ENCODE measurements at places on chromosomes 3 and 15.

DNA sequence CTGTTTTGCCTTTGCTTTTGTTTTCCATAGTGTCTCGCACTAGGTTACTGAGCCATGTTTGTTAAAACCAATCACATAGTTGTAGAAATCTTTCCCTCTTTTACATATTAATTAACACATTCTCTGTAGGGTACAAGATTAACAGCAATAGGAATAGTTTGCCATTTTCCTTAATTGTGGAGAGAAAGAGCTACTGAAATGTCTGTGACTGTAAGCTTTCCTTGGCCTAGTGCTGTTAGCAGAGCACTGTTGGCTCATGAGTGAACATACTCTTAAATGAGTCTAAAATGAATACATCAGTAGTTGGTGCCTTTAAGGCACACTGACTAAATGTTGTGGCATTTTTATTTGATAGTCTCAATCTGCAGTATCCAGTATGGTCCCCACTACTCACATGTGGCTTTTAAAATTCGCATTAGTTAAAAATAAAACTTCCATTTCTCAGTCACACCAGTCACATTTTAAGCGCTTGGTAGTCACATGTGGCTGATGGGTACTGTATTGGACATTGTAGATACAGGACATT lies 28.2 kb downstream of the CHD2 start:
- no peak for DNase-seq

DNA sequence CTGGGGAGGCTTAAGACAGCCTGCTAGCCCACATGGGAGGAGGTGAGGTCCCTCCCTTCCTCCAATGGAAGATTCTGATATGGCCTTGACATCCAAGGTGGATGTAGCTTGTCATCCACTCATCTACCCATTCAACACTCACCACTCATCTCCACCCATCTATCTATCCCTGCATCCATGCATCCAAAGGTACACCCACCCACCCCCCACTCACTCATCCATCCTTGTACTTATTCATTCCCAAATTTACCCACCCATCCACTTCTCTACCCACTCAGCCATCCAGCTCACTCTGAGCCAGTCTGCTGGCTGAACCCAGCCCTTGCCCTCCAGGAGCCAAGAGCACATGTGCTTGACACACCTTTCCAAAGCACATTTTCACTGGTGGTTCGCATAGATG lies 189.7 kb downstream of the TLE3 start:
- DNase-seq, result no peak

GRCh38 chr15:29021857-29022256 lies 136.1 kb downstream of the APBA2 start:
- no peak for DNase-seq

DNA sequence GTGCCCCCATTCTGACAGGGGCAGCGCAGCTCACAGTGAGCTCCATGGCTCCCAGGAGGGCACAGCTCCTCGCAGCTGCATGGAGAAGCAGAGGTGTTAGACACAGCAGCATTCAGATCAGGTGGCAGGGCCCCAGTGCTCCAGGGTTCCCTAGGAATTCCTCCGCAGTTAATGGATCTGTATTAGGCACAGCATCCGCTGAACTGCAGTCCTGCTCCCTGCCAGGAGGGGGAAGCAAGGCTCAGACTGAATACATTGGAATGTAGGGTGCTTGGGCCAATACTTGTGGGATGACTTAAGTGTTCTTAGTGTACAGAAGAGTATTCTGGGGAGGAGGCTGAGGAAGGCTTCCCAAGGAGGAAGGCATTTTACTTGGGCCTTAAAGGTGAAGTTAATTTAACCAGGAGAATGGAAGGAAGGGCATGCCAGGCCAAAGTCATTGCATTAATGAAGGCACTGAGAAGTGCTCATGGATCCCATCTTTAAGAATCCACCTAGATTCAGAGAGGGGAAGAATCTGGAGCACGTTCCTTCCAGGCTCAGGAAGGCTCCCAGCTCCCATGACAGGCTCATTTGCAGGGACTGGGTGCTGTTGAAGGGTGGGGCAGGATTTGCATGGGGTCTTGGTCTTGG lies 111.6 kb downstream of the RAB11A start:
- DNase-seq, result peak; percentile 41

DNA sequence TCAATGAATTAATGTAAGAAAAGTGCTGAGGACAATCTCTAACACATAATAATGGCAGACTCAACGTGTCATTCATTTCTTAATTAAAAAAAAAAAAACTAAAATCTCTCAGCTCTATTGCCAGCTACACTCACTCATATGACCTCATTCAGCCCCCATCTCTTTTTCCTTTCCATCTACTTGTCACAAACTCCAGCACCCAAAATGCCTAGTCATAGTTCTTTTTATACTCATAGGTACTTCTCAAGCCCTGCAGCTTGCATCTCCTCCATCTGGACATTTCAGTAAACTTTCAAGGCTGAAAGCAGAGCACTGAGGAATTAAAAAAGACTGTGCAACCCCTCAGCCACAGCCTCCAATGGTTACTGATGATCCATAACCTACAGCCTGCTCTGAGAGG lies 109.8 kb downstream of the PLCH1 start:
- no peak for DNase-seq

- no peak for DNase-seq
Measured at GRCh38 chr3:138459619-138460535, 25.5 kb downstream of the ESYT3 start.

DNA sequence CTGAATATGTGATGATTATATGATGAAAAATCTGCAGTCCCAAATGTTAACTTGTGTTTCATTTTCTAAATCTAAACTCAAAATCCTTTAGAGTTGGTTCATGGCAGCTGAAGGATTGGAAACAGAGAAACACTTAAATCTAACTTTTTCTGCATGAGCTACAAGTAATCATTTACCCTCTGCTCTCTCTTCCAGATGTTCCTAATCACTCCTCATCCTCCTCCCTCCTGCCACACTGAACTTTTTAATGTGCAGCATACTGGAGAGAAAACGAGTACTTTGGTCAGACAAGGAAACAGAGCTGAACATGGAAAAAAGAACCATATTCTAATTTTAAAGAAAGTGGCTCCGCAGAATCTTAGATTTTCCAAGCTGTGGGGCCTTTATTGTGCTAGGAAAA lies 321.2 kb upstream of the COL8A1 start:
- no peak for DNase-seq

GRCh38 chr15:47718497-47719437 lies 1.5 kb downstream of the SEMA6D start:
- DNase-seq, result no peak

GRCh38 chr3:53103397-53104296 lies 26.6 kb downstream of the RFT1 start:
- DNase-seq, result peak; percentile 21

- DNase-seq, result no peak
Measured at GRCh38 chr15:61173899-61174689, 55.0 kb downstream of the RORA start.

DNA sequence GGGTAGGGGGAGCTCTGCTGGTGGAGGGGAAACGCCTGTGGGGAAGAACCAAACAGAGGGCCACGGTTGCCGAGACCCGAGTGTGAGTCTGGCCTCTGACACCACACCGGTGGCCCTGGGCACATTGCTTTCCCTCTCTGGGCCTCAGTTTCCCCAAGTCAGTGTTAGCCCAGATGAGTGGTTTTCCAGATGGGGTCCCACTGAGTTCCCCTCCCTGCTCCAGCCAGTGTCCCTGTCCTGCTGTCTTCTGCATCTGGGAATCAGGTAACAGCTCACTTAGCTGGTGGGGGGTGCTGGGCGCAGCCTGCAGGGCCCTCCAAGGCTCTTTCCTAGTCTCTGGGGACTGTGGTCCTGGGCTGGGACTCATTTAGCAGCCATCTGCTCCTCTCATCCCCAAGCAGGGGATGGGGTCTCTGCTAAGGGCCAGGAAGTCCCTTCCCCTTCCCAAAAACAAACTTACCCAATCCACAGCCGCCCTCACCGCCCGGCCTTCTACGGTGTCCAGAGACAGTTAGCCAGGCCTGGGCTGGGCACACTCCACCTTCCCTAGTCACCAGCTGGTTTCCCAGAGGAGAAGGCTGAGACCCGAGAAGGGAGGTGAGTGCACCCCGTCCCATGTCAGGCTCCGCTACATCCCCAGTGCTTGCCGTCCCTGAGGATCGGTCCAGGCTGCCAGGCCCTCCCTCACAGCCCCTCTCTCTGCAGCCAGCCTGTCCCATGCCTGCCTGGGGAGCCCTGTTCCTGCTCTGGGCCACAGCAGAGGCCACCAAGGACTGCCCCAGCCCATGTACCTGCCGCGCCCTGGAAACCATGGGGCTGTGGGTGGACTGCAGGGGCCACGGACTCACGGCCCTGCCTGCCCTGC lies 676 bp downstream of the GP9 start:
- no peak for DNase-seq

- DNase-seq, result no peak
Measured at GRCh38 chr3:95408464-95408862, 1345.6 kb downstream of the NSUN3 start.

DNA sequence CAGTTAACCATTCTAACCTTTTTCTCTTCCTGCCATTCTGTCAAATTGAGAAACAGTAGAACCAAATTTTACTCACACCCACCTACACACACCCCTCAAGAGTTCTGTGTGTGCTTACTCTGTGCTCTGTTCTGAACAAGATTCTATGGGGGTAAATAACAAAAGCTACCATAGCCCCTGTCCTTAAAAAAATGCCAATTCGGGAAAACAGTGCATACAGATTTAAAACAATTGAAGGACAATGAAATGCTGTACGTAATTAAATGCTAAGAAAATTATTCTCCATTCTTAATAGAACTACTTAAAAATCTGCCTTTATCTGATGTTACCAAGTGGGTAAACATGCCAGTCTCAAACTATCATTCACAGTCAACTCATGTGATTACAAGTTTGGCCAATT lies 1107.5 kb downstream of the TUSC7 start:
- no peak for DNase-seq

DNA sequence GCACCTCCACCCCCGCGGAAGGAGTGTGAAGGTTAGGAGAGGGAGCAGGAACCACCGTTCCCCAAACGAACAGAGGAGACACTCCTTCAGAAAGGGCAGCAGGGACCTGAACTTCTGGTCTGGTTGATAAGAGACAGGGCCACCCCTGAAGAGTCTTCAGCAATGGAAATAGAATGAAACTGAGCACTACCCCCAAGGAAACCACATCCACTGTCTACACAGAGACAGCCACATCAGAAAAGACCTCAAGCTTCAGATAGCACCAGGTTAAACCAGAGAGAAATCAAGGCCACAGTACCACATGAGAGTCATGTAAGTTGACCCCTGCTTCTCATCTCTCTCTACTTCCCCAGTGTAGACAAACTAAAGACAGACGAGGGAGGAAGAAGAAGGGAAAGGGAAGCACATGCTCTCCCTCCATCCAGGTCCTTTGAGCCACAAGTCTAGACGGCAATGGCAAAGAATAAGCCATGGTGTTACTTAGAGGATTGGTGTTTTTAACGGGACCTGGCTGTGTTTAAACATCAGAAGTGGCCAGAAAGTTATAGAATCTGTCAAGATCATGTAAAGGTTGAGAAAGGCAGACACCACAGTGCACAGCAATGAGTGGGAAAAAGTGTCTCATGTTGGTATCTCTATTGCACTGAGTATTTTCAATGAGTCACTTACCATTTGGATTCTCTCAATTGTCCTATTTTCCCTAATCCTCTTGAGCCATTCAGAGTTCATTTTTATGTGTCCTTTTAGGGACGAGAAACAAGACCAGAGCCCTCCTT lies 31.4 kb upstream of the CTNNB1 start:
- DNase-seq, result no peak

DNA sequence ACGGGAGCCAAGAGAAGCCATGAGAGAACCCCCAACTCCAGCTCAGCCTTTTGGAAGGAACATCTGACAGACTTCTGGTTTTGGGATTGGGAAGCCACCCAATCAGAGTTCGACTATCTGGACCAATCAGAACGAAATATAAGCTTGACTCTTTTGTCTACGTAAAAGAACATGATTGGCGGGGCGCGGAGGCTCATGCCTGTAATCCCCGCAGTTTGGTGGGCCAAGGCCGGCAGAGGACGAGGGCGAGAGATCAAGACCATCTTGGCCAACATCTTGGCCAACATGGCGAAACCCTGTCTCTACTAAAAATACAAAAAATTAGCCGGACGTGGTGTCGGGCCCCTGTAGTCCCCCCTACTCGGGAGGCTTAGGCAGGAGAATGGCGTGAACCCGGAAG lies 380.3 kb downstream of the TBL1XR1 start:
- no peak for DNase-seq

DNA sequence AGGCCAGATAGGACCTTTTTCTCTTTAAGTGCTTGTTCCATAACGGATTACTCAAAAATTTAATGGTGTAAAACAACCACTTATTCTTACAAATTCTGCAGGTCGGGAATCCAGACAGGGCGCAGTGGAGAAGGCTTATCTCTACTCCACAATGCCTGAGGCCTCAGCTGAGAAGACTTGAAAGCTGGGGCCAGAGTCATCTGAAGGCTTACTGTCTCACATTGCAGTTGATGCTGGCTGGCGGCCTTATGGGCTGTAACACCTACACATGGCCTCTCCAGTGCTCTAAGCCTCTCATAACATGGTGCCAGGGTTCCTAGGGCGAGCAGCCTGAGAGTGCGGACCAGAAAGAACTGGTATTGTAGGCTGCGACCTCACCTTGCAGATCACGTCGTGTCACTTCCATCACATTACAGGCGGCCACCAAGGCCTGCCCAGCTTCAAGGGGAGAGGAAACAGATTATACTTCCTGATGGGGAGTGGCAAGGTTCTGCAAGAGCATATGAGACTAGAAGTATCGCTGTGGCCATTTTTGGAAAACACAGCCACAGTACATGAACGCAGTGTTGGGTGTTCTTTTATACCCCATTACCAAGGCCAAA lies 32.4 kb downstream of the CMTM7 start:
- DNase-seq, result no peak

GRCh38 chr3:51967384-51968169 lies at the start of gene PCBP4:
Gene PCBP4 (minus strand): TSS chr3:51967454. CDS start chr3:51961240, 6,214 bp downstream.
- DNase-seq, result no peak

DNA sequence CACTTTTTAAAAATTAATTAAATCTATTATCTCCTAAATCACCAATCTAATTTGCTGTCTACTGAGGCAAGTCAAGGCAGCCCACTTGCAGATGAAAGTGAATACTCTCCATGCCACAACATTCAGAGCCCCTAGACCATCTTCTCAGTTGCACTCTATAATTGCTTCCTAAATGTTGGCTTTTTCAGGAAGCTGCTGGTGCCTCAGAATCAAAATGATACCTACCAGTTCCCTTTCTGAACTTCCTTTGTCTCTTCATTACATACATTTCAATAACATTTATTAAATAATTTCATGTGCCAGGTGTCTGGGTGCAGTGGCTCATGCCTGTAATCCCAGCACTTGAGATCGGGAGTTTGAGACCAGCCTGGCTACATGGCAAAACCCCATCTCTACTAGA lies 124.1 kb downstream of the SERPINI1 start:
- DNase-seq, result peak; percentile 30

DNA sequence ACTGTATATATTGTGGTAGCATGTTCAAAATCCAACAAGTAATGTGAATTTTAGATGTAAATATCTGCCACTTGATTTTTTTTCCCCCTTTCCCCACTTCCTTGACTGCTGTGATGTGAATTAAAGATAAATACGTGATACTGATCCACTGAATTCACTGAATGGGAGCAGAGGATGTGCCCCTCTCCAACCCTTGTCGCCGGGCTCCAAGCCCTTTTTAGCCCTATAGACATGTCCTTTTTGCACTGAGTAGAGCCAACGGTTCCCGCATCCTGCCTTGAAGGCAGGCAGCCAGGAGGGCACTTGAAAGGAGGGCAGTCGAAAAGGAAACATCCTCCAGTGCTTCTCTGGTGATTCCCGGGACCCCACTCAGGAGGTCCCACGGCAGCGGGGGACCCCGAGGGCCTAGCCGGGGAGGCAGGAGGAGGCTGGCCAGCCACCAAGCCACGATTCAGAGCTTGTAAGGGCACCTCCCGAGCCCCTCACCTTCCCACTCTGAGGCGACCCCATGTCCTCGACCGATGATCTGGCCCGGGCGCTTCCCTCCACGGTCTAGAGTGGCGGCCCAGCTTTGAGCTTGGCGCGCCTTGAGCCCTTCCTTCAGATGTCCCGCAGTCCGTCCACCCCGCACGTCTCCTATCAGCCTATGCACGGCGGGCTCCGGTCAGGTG lies 901 bp upstream of the MANF start:
- DNase-seq, result no peak
